ENCODE measurements at places on chromosomes 1 and 21. TPM values are rescaled to one million over a fixed set of nuclear protein-coding genes. Genes with fewer than 3 reads are reported as not detected.

PYHIN1 gene
- not detected for total RNA-seq

ANGPTL1 gene
- 4.3 TPM for total RNA-seq

NIT1 gene
- 23.2 TPM for total RNA-seq

MAEL gene
- 8.6 TPM for total RNA-seq

DNA sequence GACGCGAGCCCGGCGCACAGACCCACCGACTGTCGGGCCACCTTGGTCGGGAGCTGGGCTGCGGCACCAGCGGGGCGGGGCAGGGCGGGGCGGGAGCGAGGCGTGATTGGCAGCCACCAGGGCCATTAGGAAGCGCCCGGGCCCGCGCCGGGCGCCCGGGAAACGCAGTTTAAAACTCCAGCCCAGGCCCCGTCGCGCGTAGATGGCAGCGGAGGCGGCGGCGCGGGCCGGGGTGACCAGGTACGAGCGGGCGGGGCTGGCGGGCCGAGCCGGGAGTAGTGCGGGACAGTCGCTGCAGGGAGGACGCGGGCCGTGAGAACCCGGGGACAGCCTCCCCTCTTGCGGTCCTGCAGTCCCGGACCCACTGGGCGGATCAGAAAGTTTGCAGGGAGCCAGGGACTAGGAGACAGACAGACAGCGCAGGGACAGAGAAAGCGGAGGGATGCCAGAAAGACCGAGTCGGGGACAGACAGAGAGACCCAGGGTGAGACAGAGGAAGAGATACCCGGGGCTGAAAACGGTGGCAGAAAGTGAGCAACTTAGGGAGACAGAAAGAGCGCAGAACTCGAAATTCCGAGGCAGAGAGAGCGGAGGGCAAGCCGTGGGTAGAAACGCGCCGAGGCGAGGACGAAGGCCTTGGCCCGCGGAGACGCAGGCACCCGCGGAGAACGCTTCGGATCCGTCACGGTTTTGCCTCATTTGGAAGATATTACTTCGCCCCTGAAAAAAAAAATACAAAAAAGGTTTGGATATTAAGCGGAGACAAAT lies at the start of gene DMBX1:
Gene DMBX1, plus strand, starts transcription at position 199 of the 768 bp plus-strand sequence. CDS start 17,175 bp downstream, outside the sequence.
- no peak for DNase-seq

DNA sequence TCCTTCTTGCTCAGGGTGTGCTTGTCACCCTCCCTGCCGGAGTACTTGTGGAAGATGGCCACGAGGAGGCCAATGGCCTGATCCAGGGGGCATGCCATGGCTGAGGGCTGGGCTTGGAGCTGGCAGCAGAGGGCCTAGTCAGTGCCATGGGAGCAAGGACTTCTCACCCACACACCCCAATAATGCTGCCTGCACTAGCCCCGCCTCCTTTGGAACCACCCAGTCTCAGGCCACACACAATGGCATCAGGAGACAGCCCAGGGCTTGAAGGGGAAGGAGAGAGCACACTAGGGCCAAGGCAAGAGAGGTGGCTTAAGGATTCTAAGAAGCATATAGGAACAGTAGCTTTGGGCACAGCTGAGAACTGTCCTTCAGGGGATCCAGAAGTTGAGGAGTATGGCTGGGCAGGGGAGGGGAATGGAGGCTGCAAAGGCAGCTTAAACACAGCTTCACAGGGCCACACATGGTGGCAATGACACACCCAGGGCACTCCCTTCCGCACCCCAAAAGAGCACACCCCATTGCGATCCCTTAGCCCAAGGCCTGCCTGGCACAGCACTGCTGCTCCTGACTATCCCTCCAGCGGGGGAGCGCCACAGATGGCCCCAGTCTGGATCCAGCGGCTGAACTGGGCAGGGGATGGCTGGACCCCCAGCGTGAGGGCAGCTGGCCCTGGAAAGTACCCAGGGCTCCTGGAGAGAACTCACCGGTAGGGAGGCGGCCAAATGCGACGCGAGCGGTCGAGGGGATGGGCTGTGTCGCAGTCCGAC lies at the start of gene S100A6:
Gene S100A6, minus strand, starts transcription at position 750 of the 770 bp plus-strand sequence. Its CDS starts 652 bp downstream, at position 98.
- DNase-seq: peak; percentile 50
